NCI-H774 (cell line): ENCODE measurements at places on chromosomes 4 and X.

- DNase-seq: no peak
Measured at GRCh38 chrX:41604766-41605543, 83.8 kb upstream of the GPR34 start.

GRCh38 chrX:41145920-41146608, 60.8 kb downstream of the USP9X start:
- no peak for DNase-seq

- DNase-seq: no peak
Measured at GRCh38 chr4:151238477-151238876, 38.5 kb upstream of the PRSS48 start.

DNA sequence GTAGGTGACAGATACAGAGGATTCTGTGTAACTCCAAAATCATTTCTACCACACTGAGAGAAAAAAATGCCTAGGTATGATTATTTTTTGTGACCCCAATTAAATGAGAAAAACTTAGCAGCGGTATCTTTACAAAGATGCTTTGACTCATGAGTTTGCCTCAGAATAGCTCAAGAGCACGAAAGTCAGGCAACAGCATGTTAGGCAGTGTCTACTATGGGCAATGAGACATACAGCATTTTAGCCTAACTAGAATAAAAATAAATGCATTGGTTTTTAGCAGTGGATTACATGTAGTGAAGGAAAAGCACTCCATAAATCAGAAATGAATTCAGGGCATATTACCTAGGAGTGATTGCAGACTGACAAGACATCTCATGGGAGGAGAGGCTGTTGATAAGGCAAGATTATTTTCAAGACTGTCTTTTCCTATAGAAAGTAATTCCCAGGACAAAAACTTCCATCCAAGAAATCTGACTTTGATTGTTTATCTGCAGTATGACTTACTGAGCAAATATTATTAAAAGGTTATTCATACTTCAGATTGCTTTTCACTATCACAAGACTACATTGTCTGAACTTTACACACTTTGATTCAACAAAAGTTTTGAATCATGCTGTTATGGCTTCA, 3.6 kb downstream of the ANXA10 start:
- DNase-seq: no peak

DNA sequence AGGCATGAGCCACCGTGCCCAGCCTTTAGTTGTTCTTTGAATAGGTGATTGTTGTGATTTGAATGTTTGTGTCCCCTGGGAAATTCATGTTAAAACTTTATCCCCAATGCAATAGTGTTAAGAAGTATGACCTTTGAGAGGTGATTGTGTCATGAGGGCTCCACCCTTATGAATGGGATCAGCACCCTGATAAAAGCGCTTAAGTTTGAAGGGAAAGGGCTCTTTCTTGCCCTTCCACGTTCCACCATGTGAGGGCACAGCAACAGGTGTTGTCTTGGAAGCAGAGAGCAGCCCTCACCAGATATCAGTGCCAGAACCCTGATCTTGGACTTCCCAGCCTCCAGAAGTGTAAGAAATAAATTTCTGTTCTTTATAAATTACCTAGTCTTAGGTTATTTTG, 33.7 kb upstream of the RP2 start:
- no peak for DNase-seq

GRCh38 chrX:45083314-45083713, 117.4 kb downstream of the DIPK2B start:
- DNase-seq: no peak

DNA sequence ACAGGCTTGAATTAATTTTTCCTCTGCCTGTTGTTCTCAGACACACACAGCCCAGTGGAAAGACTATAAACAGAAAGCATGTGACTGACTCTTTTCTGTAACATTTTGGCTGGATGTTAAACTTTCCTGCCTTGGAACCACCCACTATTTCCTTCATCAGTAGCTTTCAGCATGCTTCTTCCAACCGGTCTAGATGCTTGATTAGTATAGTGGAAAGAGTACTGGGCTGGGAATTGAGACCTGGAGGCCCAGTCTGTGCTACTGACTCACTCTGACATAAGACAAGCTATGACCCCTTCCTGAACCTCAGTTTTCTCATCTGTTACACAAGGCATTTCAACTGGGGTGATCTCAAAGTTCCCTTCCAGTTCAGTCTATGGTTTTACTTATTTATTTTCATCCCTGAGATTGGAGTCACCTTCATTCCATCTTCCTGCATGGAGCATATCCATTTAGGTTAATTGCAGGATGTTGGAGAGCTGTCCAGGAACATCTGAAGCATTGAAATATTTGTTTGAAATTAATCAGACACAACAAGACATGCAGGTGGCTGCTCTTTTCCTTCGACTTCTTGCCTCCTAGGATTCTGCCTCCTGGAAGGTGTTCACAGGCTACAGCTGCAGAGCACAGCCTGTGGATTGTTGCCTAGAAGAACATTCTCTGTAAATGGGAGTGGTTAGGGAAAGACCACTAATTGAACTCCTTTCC, 173.4 kb downstream of the RTL9 start:
- no peak for DNase-seq

DNA sequence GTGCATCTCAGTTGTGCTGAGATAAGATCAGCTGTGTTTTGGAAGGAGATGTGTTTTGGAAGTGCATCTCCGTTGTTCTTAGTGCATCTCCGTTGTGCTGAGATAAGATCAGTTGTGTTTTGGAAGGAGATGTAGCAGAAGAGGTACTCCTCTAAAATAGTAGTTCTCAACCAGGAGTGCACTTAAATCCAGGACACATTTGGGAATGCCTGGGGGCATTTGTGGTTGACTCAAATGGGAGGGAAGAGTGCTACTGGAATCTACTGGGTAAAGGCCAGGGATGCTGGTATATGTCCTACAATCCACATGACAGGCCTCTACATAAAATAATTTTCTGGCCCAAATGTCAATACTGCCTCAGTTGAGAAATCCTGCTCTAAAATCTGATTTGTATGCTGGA, 70.8 kb upstream of the CHRDL1 start:
- DNase-seq: no peak

DNA sequence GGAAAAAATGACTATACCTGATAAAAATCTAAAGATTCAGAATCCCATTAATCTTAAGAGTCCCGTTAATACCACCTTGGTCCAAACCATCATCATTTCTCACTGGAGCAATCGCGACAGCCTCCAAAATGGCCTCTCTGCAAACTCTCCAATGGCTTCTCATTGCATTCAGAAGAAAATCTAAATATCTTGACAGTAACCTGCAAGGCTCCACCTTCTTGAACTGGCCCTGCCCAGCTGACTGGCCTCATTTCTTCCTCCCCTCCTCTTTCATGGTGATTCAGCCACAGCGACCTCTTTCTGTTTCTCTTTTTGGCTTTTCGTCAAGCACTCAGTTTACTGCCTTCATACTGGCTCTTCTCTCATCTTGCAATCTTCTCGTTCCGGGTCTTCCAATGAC, 56.2 kb upstream of the GPRIN3 start:
- DNase-seq: no peak

DNA sequence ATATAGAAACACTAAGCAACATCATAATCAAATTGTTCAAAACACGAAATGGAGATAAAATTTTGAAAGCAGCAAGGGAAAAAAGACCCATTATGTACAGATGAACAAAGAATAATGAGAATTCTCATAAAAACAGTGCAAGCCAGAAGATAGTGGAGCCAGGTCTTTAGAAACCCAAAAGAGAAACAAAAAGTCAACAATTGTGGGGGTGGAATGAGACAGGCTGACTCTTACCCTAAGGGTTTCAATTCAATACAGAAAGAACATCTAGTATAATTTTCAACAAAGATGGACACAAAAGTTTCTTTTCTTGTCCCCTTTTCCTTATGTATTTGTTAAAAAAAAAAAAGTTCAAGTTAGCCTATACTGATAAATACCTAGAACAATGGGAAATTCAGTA, 34.0 kb upstream of the MAGEB2 start:
- DNase-seq: no peak

DNA sequence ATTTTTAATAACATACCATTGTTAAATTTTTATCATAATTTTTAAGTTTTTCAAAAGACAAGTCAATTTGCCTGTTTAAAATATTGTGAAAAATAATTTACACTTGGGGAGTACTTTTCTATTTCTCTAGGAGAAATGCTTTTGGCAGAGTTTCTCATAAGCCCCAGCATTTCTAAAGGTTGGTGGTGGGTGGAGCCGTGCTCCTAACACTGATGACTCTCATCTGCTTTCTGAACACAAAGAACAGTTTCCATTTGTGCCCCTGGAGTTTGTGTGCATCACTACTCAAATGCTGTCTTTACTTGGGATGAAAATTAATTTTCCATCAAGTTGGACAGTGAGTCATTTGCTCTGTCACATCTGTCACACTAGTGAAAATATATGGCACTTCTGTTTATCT, 57.6 kb downstream of the TNIP2 start:
- DNase-seq: no peak

GRCh38 chr4:141473952-141474351, 162.4 kb upstream of the IL15 start:
- DNase-seq: no peak

DNA sequence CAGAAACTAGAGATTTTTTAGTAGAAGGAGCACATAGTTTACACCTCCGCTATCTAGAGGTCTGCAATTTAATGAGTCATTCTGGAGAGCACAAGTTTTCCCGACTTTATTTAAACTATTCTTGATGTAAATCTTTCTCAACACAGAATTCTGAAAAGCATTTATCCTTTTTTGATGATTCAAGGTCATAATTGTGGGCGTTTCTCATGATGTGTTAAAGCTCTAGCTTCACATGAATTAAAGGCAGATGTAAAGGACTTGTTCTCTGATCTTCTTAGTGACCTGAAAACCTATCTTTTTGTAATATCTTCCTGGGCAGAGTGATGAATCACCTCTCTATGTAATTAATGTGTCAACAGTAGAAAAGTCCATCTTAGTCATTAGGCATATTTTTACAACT, 128.8 kb downstream of the COMMD8 start:
- DNase-seq: no peak

DNA sequence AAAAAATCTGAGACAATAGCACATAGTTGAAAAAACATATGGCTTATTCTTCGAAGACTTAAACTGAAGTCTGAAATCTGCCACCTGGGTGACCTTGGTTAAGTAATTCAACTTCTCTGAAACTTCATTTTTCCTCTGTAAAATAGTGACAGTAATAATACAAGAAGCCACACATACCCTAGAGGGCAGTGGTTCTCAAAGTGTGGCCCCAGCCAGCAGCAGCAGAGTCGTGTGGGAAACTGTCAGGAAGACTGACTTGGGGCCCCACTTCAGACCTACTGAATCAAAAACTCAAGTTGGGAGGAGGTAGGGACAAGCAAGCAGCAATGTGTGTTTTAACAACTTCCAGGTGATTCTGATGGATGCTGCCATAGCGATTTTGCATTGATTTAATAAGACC, 249.9 kb downstream of the HNRNPD start:
- no peak for DNase-seq

- DNase-seq: no peak
Measured at GRCh38 chrX:68665502-68665901, 18.0 kb downstream of the STARD8 start.

DNA sequence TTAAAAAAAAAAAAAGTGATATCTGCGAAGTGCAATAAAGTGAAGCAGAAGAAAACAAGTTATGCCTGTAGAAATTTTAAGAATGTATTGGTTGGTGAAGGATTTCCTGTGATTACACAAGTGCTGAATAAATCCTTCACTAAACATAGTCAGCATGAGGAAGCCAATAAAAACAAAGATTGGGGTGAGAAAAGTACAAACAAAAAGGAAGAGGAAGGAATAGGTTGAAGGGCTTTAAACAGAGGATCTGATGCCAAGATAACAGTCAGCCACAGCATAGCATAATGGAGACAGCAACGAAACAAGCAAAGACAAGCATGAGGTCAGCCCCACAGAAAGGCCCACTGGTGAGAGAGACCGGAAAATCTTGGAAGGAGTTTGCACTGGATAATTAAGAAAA, 372.2 kb downstream of the ADAM29 start:
- no peak for DNase-seq

DNA sequence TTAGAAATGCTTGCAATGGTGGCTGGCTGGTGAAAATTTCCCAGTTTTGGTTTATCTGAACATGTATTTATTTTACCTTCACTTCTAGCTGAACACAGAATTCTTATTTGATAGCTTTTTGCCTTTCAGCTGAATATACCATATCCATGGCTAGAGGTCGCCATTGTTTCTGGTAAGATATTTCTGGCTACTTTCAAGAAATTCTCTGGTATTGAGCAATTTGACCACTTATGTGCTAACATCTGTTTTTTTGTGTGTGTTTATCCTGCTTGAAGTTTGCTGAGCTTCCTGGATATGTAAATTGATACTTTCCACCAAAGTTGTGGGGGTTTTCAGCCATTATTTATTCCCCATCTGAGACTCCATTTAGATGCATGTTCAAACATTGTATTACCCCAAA, 75.4 kb downstream of the FBXW7 start:
- no peak for DNase-seq

DNA sequence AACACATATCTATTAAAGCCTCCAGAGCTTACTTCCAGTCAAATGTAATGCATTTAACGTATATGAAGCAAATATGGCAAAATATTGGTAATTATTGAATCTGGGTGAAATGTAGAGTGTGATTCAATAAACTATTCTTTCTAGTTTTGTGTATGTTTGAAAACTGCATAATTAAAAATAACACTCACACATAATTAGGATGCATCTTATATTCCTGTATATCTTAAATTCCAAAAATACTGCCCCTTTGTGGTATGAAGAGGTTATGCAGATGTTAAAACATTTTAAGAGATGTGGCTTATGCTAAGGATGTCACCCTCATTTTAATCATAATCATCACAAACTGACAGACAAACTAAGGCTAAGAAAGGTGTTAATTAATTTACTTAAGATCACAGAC, 182.9 kb downstream of the COX18 start:
- no peak for DNase-seq

- no peak for DNase-seq
Measured at GRCh38 chr4:143374255-143374654, 37.6 kb downstream of the GAB1 start.

DNA sequence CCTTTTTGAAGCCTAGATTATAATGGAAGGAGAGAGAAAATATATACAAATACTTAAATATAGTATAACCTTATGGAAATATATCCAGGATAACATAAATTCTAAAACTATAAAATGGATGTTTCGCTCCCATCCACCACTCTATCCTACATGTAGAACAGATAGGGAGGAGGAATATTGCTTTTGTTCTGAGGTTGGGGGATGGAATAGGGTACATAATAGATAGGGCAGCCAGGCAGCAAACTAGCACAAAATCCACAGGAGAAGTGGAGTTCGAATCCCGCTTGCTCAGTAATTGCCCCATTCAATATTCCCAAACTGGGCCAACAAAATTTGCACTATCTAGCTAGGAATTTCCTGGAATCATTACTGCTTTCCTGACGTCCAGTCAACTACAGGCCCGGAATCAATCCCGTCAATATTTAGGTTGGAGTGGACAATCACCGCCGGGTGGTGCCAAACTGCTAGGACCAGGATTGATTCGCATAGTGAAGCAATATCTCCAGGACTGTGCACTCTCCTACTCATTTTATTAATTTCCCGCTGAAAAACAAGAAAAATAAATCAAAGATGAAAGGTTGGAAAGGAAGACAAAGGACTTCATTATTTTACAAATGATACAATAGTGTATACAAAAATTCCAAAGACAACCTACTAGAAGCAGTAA, 40.4 kb upstream of the PAPSS1 start:
- no peak for DNase-seq
